H7 (cell line): ENCODE measurements at places on chromosomes 2 and 18.

- DNase-seq, result no peak
Observed at GRCh38 chr2:242051463-242051862, 181.9 kb downstream of the RTP5 start.

DNA sequence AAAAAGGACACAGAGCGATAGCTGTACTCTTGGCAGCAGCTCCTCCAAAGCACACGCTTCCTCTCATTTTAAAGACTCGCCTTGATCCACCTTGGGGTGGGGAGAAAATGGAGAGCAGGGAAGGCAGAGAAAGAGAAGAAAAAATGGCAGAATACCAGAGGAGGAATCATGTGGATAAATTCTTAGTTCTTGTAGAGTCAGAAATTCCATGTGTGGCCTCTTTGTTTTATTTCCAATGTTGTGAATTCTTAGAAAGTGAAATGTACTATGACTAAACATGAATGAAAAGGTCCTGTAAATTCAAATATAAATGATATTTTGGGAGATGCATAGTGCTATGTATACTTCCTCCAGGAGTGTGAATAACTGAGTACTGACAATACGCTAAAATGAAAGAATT, 89.7 kb upstream of the SESTD1 start:
- DNase-seq, result no peak

DNA sequence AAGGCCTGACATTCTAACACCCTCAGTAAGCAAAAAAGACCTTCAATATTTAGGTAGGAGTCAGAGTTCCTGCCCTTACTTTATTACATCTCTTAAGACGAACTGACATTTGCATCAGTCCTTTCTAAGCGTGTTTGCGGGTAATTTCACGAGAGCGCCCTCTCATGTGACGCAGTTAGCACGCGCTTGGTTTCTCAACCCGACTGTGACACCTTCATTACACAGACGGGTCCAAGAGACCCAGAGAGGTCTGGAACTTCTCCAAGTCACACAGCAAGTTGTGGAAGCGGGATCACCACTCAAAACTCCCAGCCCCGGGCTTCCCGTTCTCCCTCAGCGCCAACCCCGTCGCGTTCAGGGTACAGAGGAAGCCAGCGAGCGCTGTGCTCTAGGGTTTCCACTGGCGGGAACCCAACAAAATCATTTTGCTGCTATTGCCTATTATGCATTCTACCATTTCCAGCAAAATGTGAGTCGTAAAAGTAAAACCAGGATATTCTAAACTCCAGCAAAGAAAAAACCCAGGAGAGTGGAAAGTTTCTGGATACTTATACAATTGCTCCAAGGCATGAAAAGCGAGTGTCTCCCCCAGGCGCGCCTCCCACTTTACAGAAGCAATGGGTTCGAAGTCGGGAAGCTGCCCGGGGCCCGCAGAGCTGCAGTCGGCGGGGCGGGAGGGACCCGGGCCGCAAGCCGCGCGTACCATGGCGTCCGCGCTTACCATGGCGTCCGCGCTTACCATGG, 601 bp downstream of the ENOSF1 start:
- peak; percentile 64 for DNase-seq

DNA sequence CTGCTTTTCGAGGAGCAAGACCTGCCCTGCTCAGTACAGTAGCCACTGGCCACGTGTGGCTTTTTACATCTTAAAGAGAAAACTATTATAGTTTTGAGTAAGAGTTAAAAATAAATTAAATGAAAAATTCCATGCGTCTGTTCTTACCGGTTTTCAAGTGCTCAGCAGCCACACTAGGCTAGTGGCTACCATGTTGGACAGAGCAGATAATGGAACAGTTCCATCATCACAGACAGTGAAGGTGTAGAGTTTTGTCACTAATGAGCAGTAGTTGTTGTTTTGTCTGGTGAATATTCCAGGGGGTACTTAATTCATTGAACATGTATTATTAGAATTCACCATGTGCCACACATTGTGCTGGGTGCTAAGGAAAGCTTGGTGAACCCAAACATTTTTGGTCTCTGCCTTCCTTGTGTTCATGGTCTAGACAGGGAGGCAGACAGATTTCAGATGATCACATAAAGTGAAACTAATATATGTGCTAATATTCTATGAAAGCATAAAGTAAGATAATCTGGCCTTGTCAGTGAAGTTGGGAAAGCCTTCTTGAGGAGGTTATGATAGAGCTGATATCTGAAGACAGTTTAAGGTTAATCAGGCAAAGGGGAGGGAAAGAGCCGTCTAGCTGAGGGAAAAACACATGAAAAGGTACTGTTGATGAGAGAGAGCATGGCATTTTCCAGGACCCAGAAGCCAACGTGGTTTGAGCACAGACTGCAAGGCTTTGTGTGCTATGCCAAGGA, 1.4 kb downstream of the ALMS1 start:
- DNase-seq, result no peak

- DNase-seq, result no peak
Observed at GRCh38 chr2:27581417-27582128, 1.3 kb upstream of the ZNF512 start.

- DNase-seq, result peak; percentile 22
Observed at GRCh38 chr2:221447310-221447709, 124.8 kb downstream of the EPHA4 start.

GRCh38 chr2:45725731-45726130, 74.3 kb downstream of the PRKCE start:
- DNase-seq, result no peak

DNA sequence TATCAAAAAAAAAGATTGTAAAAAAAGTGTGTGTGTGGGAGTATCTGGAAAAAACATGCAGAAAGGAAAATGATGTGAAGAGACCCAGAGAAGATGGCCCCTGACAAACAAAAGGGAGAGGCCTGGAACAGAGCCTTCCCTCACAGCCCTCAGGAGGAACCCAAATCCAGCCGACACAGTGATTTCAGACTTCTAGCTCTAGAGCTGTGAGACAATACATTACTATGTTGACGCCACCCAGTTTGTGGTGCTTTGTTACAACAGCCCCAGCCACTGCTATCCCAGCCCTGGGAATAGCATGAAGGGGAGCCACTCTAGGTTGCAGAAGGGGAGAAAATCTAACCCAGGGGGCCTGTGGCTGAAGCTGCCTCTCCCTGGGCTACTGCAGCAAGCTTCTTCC, 59.0 kb upstream of the ZBTB7C start:
- DNase-seq, result no peak

DNA sequence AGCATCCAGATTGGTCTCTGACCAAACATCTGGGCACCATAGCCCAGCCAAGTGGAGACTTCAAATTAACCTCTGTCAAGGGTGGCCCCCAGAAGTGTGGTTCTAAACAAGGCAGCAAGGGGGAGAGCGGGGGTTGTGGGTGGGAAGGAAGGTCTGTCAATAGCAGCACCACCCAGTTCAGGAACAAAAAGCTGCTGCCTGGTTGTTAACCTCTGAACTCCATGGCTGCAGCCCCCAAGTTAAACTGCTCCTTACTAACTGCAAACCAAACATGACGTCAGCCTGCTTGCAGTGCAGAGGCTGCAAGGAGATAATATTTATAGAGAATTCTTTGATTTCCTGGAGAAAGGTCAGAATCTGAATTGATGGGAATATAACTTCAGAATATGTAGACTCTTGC, 76.5 kb downstream of the ARL4C start:
- no peak for DNase-seq

GRCh38 chr18:55088561-55088960, 129.3 kb upstream of the CCDC68 start:
- DNase-seq, result no peak

GRCh38 chr2:79511320-79511951, 1.4 kb upstream of the CTNNA2 start:
- DNase-seq, result peak; percentile 22

GRCh38 chr18:45435810-45436209, 179.5 kb upstream of the SLC14A2 start:
- no peak for DNase-seq

GRCh38 chr2:241573741-241574140, 15.2 kb downstream of the BOK start:
- peak; percentile 40 for DNase-seq

DNA sequence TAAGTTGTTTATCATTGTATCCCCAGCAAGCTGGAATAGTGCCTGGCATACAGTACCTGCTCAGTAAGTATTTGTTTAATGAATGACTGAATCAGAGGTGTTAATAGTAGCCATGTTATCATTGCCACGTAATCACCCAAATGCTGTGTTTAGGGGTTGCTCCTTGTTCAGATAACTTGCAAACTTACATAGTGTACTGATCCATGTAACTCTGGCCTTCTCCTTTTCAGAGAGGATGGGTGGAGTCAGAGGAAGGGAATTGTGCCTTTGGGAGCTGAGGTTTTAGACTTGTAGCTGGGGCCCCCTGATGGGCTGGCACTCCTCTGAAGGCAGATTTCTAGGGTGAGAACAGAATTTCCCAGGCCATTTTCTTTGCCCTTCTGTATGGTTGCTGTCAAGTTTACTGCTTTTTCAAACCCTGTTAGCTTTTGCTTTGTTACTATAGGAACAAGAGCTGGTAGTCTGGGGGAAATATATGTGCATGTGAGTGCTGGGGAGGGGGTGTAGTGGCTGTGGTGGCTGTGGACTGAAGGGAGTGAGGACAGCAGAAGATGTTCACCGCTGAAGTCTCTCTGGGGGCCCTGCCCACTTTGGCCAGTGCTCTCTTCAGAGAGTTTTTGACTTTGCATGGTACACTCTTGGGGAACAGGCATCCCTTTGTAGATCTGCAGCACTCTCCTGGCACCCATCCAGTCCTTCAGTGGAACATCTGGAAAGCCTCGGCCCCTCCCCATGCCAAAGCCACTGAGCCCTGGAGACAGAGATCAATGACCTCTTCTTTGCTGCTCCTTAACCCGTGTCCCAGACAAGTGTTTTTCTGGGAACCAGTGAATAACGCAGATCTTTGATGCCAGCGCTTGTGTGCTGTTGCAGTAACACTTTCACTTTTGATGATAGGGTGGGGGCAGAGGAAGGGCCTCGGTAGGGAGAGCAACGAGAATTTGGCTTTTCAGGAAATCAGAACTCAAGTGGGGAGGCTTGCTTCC, 209.0 kb downstream of the PRKCE start:
- no peak for DNase-seq

DNA sequence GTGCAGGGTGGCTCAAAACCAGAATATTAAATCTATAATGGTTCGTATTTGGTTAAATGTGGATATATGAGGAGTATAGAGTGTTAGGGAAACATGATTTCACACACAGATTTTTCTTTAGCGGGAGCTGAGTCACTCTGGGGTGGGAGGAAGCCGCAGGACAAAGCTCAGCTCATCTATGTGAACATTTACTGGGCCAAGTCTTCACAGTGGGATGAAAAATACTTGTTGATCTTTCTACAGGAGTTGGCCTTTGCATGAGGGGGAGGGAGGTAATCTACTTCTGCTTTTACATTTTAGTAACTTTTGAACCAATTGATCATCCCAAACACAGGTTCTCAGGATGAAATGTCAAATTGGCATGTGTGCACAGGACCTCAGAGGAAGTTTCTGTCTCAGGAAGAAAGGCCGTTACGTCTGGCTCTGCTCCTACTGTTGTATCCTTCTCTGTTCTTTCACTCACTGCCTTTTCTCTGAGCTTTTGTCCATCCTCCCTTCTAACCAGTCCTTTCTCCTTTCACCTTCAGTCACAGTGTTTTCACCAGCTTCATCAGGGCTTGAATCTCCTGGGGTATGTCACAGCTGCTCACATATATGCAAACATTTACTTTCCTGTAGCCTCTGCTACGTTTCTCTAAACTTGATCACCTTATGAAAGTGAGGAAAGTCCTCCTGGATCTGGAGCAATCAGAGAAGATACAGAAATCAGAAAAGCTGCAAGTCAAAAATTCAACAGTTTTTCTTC, 943.3 kb upstream of the FANCL start:
- DNase-seq, result no peak

DNA sequence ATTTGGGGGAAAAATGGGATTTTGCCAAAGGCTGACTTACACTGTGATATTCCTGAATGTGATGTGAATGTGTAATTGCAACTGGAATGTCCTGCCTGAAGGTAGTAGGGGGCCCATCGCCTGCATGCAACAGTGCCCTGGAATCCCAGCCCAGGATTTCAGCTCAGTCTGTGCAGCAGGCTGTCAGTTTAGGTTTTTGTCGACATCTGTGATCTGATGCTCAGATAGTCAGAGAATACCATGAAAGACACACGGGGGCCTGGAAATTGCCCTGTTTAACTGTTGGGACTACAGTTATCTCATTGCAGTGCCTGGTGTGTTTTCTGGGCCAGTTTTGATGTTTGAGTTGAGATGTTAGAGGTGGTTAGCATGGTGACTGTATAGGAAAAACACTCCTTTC, 84.5 kb upstream of the HK2 start:
- no peak for DNase-seq

DNA sequence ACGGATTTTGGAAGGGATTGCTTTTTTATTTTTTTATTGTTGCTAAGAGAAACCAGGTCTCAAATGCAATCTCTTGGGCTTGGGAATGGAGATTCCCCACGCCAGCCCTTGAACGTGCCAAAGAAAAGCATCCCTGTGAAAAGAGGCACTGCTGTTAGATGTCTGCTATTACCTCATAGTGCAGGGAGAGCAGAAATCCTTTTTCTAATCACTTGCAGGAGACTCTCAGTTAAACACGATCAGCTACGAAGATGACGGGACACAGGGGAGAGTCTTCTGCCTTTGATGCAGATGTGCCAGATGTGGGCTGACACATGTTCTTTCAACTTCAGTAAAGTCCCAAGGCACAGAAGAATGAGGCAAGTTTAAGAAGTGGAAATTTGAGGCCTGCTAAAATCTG, 381.6 kb upstream of the TRIB2 start:
- DNase-seq, result no peak

DNA sequence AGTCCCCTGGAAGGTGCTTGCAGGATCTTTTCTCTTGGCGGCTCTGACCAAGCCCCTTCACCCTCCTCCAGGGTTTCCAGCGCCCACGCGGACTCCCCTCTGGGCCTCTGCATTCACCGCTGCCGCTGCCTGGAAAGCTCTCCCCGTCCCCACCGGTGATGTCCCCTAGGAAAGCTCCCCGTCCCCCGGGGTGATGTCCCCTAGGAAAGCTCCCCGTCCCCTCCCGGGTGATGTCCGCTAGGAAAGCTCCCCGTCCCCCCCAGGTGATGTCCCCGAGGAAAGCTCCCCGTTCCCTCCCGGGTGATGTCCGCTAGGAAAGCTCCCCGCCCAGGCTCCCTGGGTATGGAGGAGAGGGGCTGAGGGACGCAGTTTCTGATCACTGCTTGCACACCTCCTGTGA, 27.9 kb downstream of the ZAP70 start:
- DNase-seq, result no peak
